ENCODE measurements at places on chromosomes 5 and 9.
A peak's percentile ranks its signal among the peaks of the same experiment; 100 is the strongest.

- DNase-seq: no peak
These were observed 110.8 kb downstream of the TENT4A start for GRCh38 chr5:6823996-6824395.

GRCh38 chr9:12874395-12874794, 99.6 kb downstream of the LURAP1L start:
- DNase-seq: no peak

DNA sequence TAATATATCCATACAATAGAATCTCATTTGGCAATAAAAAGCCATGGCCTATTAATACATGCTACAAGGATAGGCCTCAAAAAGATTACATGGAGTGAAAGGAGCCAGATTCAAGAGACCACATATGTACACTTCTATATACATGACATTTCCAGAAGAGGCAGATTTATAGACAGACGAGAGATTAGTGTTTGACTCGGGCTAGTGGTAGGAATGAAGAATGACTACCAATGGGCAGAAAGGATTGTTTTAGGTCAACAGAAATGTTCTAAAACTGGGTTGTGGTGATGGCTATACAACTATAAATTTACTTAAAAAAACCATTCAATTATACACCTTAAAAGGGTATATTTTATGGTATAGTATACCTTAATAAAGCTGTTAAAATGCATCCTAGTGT, 41.9 kb downstream of the SETX start:
- DNase-seq: no peak

GRCh38 chr9:83477120-83477519, 61.1 kb downstream of the FRMD3 start:
- DNase-seq: no peak

- no peak for DNase-seq
These were observed 298.0 kb upstream of the PTPRD start for GRCh38 chr9:10910779-10911178.

DNA sequence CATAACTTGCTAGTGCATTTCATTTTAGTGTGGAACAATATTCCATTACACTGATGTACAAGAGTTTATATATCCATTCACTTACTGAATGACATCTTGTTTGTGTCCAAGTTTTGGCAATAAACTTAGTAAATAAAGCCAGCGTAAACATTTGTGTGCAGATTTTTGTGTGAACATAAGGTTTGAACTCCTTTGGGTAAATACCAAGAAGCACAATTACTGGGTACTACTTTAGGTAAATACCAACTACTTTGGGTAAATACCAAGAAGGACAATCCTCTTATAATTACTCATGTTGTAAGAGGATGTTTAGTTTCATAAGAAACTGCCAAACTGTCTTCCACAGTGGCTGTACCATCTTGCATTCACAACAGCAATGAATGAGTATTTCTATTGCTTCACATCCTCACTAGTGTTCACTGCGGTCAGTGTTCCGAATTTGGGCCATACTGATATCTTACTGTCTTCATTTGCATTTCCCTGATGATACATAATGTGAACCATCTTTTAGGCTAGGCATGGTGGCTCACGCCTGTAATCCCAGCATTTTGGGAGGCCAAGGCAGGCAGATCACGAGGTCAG, 2.3 kb upstream of the SYK start:
- no peak for DNase-seq

DNA sequence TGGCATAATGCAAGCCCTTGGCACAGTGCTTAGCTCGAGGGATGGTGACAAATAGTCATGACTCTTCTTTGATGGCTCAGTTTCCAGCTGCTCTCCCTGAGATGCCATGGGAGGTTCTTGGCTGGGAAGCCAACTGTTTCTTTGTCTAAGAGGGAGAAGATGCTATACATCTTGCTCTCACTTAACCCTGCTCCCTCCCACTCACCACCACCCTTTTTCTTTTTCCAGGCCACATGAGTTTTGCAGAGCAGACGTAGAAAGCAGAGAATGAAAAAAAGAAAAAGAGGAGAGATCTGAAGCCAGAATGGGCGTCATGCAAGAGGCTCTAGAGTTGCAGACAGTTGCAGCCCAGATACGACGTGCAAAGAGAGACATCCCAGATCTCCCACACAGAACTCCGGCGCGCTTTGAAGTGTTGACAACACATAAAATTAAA, 160.5 kb downstream of the FGF18 start:
- no peak for DNase-seq

- no peak for DNase-seq
These were observed 648.1 kb downstream of the ACTL7B start for GRCh38 chr9:108207561-108208165.

DNA sequence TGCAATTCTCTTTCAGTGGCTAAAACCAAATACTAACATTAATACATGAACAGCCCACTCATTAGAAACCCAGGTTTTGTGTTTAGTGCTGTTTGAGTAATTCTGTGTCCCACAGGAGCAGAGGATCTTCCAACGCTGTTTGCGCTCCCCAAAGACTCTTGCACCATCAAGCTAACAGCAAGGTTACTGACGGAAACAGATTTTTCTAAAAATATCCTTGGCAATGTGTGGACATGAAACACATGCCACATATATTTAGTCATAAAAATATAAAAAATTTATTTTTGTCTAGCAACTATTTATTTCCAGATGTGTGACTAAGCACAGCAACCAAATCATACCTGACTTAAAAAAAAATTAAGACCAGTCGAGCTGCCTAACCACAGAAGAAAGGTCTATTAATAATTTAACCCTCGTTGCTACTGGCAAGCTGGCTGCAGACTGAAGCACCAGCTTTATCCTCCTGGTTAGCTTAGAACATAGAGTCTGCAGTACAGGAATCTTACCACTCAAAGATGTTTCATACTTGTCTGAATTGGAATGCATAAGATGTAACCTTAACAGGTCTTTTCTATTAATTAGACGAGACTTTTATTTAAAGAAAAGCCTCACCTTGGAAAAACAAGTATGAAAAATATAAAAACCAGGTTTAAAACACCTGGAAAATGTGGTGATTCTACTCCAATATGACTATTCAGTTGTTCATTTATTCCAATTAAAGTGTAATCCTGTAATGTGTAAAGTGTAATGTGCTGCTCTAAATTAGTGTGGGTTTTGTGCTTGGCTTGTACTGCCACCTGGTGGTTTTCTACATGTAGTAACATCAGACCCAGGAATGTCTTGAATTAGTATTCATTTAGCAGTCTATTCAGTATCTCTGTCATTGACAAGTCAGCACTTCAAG, 272.5 kb downstream of the EPB41L4A start:
- peak; percentile 46 for DNase-seq

DNA sequence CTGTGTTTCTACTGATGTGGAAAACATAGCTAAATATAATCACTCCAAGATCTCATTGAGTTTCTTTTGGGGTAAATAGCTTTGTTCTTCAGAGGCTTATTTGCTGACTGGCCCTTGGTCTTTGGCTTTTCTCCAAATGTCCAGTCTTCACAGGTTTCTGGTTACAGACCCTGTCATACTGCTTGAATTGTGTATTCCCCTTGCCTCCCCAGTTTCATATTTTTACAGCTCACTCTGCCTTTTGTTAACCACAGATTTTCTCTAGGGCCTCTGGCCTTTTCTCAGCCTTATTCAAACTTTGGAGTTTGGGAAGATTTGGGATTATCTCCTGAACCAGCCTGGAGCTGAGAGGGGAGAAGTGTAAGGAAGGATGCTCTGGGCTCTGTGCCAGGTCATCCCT, 23.9 kb downstream of the ISOC1 start:
- no peak for DNase-seq

DNA sequence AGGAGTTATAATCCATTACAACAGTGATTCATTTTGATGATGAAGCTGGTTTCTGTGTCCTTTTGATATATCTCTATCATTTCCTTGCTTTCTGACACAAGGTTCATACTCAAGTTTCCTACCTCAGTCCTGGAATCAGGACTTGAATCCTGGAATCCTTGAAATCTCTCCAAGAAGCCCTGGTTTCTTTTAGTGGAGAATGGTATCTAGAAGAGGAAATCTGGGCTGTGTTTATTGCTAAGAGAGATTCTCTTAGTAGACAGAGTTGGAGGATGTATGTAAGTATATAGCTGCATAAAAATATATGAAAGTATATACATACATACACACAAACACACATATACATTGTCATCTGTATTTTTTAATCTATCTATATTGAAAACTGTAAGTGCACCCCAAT, 114.4 kb downstream of the GCNT1 start:
- no peak for DNase-seq

DNA sequence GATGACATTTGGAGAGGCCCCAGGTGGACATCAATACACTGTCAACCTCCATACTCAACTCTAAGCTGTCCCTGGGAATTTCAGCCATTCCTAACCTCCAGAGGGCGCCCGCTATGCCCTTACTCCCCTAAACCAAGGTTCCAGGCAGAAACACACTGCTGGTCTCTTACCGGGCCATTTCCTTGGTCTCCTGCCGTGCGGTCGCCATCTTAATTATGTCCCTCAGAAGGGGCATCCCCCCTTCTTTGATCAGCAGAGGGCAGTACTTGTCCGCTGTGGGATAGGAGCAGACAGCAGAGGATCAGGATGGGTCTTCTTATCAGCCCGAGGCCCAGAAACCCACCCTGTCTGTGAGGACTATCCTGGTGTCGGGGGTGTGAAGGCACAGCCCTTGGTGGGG, 9.3 kb upstream of the ZDHHC12 start:
- DNase-seq: peak; percentile 28

DNA sequence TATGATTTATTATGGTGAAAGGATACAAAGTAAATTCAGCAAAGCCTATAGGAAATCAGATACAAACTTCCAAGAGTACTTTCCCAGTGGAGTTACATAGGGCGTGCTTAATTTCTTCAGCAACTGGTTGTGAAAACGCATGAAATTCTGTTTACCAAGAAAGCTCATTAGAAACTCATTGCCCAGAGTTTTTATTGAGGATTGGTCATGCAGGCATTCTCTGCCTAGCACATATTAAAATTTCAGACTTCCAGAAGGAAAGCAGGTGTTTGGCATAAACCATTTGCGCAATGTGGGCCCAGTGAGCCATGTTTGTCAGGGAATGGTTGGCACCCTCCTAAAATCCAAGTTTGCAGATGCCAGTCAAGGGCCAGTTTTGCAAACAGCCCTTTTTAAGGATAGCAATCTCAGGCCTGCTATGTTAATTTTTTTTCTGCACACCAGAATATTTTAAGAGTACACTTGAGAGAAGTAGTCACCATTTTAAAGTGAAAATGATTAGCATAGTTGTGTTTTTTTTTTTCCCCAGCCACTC, 311.1 kb upstream of the CHD1 start:
- DNase-seq: no peak

GRCh38 chr9:133327834-133328484, 8.0 kb downstream of the SURF6 start:
- no peak for DNase-seq

- DNase-seq: no peak
These were observed 19.2 kb downstream of the OBP2B start for GRCh38 chr9:133189826-133190225.

DNA sequence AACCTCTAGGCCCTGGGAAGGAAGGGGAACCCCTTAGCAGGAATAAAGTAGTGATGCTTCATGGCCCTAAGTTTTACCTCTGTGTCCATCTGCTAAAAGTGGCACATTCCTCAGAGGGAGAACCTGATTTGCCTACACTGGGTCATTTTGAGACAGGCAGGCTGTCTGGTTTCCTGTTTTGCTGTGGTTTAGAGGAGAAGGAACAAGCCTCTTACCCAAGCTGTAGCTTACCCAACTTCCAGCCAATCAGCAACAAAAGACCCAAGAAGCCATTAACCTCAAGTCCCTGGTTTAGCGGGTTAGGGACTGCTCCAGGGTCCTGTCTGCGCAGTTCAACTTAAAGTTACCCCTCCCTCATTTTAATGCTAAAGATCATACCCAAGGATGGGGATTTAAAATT, 411.0 kb downstream of the MAT2B start:
- no peak for DNase-seq

- no peak for DNase-seq
These were observed 513.9 kb downstream of the CTNND2 start for GRCh38 chr5:11390291-11390767.

DNA sequence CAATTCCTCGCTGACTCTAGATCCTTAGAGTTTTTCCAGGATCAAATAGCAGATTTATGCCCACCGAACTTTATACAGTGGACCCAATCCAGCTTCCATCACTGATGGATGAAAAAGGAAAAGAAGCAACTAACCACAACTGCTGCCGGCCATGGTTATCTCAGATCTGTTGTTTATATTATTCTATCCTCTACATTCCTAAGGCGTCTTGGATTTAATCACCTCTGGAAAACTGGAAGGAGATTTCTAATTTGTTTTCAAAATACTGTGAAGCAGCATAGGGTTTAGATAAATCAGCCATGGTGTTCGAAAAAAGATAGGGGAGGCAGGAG, 663 bp upstream of the ZNF366 start:
- no peak for DNase-seq

GRCh38 chr5:55407984-55408383, 100.2 kb downstream of the MTREX start:
- no peak for DNase-seq

GRCh38 chr5:61055434-61056006, 106.7 kb downstream of the SMIM15 start:
- no peak for DNase-seq

- DNase-seq: peak; percentile 7
These were observed 599 bp downstream of the NMRK1 start for GRCh38 chr9:75087289-75087823.

- no peak for DNase-seq
These were observed 69.0 kb upstream of the IRX1 start for GRCh38 chr5:3526551-3527185.

GRCh38 chr9:91654527-91654926, 230.9 kb upstream of the NFIL3 start:
- no peak for DNase-seq

DNA sequence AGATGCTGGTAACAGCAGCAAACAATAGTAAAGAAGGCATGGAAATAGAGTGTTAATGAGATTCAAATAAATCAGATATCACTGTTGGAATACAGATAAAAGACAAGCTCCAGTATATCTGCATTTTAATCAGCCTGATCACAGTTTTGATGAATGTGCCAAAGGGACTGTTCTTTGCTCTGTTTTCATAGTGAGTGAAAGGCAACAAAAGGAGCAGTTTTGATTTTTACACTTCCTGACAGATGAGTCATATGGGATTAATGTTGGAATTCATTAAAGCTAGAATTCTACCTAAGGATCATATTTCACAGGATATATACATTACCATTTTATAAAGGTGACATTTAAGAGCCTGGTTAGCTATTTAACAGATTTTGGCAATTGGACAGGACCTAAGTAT, 743.3 kb upstream of the PTPRD start:
- DNase-seq: no peak

DNA sequence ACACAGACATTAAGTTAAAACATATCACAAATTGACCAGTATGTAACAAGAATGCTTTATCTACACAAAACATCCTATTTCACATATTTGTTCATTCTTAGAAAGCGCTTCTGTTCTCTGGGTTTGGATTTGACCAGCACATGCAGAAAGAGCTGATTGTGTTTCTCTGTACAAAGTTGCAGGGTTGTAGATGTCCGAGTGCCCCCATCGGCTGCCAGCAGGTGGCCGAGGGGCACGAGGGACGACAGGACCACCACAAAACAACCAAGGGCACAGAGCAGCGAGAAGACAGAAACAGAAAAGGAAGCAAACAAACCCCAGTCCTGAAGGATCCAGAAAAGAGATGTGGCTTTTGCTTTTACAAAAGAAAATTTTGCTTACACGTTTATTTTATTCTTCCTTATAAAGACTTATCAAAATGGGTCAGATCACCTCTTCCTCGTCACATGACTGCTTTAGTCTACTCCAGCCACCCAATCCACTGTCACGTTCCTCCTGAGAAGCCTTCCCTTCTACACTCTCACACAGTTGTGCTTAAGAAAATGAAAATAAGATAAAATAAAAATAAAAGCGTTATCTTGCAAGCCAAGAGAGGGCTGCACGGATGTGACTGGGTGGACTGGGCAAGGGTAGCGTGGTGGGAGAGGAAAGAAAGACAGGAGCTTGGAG, 9.5 kb downstream of the OTP start:
- DNase-seq: no peak

All from NCI-H2107 (cell line).